ENCODE measurements at places on chromosomes 11 and 22.

- DNase-seq = peak; percentile 41
Observed at GRCh38 chr11:100930185-100930778, 199.3 kb downstream of the PGR start.

DNA sequence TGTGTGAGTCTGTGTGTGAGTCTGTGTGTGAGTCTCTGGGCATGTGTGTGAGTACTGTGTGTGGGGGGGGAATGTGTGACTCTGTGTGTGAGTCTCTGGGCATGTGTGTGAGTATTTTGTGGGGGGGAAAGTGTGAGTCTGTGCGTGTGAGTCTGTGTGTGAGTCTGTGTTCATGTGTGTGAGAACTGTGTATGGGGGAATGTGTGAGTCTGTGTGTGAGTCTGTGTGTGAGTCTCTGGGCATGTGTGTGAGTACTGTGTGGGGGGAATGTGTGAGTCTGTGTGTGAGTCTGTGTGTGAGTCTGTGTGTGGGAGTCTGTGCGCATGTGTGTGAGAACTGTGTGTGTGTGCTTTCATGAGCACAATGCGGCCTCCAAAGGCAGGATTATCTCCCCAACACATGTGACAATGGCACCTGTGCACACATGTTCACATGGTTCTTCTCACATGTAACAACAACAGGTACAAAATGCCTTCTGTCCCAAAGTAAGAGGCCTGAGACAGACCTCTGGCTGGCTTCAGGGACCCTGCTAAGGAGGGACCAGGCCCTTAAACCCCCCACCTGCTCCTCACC is 1.6 kb downstream of the CD5 start:
- no peak for DNase-seq

- DNase-seq = no peak
Observed at GRCh38 chr11:122685041-122685440, 29.5 kb downstream of the UBASH3B start.

DNA sequence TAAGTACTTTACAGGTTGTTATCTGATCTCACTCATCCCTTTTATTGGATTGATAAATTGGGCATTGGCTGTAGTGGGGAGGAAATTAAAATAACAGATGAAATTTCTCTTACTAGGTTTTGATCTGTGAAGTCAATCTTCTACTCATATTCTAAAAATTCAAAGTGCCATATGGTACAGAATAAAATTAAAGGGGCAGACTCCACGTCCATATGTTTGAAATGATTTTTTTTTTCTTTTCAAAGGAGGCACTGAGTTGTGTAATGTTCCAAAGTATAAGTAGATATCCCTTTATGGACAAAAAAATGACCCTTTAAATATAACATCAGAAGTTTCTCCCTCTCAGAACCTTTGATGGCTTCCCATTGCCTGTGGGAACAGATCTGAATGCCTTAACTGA is 207.4 kb downstream of the DBX1 start:
- no peak for DNase-seq

DNA sequence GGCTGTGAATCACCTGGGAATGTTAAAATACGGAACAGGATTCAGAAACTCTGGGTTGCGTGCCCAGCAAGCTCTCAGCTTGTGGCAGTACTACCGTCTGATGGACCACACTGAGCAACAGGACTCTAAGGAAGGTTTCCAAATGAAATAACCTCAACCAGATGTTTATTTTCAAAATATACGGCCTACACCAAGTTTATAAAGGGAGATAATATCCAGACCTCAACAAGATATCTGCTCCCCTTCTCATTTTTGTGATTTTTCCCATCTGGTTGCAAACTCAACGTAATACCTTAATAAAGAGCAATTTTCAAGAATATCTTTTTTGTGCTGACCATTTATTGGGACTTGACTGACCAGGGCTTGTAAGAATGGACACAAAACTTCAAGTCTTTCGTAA is 49.4 kb downstream of the SLC25A17 start:
- no peak for DNase-seq

- DNase-seq = peak; percentile 58
Observed at GRCh38 chr11:132312701-132313111, 942.3 kb downstream of the NTM start.

DNA sequence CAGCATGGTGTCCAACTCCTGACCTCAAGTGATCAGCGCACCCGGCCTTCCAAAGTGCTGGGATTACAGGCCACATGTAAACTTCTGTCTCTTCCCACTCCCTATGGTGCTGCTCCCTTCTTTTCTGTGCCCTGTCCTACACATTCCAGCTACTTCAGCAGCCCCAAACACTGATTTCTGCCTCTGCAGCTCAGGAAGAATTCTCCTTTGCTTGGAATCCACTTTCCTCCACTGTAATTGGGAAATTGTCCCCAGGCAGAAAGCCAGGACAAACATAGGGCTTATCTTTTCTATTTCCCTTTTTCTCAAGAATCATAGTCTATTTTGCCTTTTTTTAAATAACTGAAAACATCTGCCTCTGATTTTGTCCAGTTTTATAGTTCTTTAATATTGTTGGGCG is 21.3 kb upstream of the DRG1 start:
- DNase-seq = no peak

- DNase-seq = no peak
Observed at GRCh38 chr11:75782540-75783263, 14.1 kb downstream of the DGAT2 start.

DNA sequence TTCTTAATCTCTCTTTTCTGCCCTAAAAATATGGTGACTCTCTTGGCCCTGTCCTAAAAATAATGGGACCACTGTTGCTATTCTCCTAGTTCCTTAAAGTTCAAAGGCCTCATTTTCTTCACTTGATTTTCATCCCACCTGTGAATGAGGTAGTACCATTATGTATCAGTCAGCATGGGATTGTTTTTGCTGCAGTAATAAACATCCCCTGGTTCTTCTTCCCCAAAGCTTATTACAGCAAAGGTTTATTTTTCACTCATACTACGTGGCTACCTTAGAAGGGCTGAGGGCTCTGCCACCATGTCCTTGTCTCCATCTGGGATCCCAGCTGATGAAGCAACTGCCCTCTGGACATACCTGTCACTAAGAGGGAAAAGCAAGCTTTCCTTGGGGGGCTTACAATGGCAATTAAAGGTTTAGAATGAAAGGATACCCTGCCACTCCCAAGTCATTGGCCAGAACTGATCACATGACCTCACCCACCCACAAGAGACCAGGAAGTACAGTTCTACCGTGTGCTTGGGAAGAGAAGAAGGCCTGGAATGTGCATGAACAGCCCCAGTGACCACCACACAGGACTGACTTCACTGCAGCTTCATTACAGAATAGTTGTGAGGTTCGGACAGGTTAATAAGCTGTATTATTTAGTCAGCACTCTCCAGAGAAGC is 7.8 kb downstream of the TTC38 start:
- no peak for DNase-seq

- DNase-seq = no peak
Observed at GRCh38 chr22:29225422-29226090, 19.9 kb downstream of the EMID1 start.

GRCh38 chr11:133948711-133949110 is 8.1 kb downstream of the IGSF9B start:
- no peak for DNase-seq

DNA sequence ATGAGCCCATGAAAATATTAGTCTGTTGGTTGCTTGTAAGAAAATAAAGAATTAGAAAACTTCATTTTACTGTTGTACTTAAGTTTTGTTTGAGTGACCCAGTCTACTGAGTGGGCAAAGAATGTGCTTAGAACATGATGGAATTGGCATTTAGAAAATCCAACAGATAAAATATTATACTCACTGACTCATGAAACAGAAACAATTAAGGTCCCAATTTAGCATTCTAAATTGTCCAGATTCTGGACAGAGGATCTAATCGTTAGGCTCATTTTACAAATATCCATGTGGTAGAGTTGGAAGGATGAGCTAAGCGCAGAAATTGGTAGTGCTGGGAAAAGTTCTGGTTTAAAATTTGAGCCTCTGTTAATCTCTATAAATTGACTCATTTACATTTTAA is 45.4 kb downstream of the METTL15 start:
- DNase-seq = no peak

DNA sequence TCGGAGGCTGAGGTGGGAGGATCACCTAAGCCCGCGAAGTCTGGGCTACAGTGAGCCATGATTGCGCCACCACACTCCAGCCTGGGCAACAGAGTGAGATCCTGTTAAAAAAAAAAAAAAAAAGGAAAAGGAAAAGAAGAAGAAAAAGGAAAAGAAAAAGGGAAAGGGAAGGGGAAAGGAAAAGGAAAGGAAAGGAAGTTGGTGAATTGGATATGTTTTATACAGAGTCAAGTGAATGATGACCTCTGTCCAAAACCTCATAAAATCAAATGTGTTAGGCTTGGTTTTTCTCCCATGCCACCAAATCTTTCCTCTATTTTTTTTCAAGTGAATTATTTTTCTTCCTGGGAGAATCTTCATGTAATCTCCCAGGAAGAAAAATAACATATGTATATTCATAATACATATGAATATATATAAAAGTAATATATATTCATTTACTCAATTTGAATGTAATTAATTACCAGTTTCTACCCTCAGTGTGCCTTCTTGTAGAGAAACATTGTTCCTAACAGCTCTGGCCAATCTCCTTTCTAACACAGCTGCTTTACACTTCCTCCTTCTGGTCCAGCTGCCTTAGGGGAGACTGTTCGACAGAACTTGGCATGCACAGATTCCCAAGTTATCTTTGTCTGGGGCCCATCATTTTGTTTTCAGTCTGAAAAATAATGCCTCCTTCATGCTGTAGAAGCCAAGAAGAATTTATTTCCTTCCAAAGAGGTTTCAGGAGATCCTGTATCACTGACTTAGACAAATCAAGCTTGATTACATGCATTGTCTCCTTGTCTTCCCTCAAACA is 111.9 kb downstream of the CCDC34 start:
- no peak for DNase-seq

DNA sequence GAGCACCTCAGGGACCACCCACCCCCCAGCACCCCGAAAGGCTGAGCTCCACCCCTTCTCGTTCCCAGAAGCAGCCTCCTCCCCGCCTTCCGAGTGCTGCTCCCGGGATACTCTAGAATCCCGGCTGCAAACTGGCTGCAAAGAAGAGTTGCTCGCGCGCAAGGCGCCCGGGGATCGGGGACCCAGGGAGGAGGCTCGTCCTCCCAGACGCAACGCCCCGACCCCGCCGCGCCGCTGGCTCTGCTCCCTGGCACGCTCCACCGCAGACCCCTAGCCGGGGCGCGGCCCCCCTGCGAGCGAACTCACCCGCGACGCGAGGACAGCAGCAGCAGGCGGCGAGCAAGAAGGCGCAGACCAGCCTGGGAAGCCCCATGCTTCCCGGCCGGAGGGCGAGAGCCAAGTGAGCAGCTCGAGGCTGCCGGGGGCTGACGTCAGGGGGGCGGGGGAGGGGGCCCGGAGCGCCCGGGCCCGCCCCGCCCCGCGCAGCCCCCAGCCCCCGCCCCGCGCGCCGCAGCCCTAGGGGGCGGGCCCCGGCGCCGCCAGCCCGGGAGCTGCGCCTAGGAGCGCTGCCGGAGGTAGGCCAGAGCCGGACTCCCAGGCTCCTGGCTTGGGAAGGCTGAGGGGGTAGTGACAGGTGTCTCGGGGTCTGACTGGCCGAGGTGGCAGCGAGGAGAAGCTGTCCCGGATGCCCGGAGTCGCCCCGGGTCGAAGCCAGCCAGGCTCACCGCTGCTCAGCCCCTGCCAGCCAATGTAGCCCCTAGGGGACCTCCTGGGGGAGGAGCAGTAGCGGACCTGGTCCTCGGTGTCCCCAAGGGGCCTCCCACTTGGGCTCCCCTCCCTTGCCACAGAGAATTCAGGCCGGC is at the start of gene MCAM:
Gene MCAM, minus strand, starts transcription at position 402 of the 863 bp plus-strand sequence. Its CDS starts 29 bp downstream, at position 373.
- DNase-seq = peak; percentile 52

DNA sequence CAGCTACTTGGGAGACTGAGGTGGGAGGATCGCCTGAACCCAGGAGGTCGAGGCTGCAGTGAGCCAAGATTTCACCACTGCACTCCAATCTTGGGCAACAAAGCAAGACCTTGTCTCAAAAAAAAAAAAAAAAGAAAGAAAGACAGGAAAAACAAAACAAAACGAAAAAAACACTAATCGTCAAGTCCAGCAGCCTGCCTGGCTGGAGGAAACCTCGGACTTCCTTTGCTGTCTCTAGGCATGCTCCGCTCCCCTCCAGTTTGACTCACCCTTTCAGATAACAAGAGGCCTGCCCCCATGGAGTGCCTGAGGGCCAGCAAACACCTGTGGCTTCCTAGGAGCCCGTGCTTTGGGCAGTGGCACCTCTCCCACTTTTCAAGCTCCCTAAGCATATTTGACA is 28.8 kb upstream of the CHKA start:
- no peak for DNase-seq

- DNase-seq = no peak
Observed at GRCh38 chr22:20974336-20974955, 7.4 kb downstream of the AIFM3 start.

DNA sequence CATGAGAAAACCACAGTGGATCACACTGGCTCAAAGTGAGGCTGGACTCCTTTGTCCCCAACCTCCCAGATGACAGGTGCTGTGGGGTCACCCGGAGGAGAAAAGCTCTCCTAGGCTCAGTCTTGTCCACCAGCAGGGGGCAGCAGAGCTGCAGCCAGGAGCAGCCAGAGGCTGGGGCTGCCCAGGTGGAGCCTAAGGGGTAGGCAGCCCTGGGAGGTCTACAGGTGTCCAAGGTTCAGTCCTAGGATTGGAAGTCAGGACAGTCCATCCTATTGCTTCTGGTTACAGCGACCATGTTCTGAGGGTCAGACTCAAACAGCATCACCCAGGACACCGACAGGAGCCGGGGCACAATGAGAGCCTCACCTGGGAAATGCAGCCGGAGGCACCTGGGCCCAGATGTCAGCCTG is 77.6 kb upstream of the IGLL5 start:
- DNase-seq = no peak

- no peak for DNase-seq
Observed at GRCh38 chr11:18088366-18088765, 17.5 kb downstream of the SAAL1 start.

GRCh38 chr22:38201371-38201710 is 453 bp upstream of the MAFF start:
- no peak for DNase-seq

DNA sequence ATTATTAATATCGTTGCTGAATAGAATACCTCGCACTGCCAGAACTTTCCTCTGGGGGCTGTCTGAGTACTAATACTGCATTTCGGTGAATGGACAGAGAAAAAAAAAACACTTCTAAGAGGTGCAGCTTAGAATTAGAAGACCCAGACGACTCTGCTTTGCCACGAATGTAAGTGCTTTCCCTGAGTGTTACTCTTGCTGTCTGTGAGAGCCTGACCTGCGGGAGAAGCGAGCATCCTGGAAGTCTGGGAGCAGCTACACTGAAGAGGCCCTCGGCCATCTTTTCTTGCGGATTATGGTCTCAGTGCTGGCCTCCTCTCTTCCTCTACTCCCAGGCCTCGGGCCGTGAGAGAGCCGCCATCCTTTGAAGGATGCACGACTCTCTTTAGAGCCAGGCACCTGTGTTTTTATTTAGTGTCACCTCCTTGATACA is 94.9 kb downstream of the SCN3B start:
- DNase-seq = no peak

- DNase-seq = no peak
Observed at GRCh38 chr11:17457396-17458173, 19.1 kb downstream of the ABCC8 start.

GRCh38 chr22:36331912-36332622 is 55.7 kb downstream of the MYH9 start:
- DNase-seq = peak; percentile 75
